ENCODE measurements at places on chromosomes 13 and 19. TPM values are rescaled to one million over a fixed set of nuclear protein-coding genes. Genes with fewer than 3 reads are reported as not detected.

Gene PSG11
- total RNA-seq, result not detected

Gene KASH5
- total RNA-seq, result not detected

Gene LNX2
- total RNA-seq, result 3.8 TPM

Gene ZNF135
- total RNA-seq, result not detected

Gene GPC5
- total RNA-seq, result not detected

Data from A549 treated with Hydrocortisone at 1 μM for 4 hours (cell line).